Smooth muscle cell of bladder (primary cell): ENCODE measurements at places on chromosomes 7 and 10. TPM values are rescaled to one million over a fixed set of nuclear protein-coding genes. Genes with fewer than 3 reads are reported as not detected.

The SPAG6 gene
- total RNA-seq, result not detected in 2 replicates

The TMEM236 gene
- under 0.01 TPM in 2 replicates for total RNA-seq

The CCDC172 gene
- not detected in 2 replicates for total RNA-seq

The ARHGEF35 gene
- total RNA-seq, result 0.55 and 1.3 TPM in 2 replicates

The ASAH2B gene
- 2.3 and 2.4 TPM in 2 replicates for total RNA-seq

The PSMC2 gene
- 205 and 236 TPM in 2 replicates for total RNA-seq

The FRAT1 gene
- 2.3 and 2.4 TPM in 2 replicates for total RNA-seq

The OR2A12 gene
- not detected in 2 replicates for total RNA-seq

The NKX2-3 gene
- total RNA-seq, result not detected in 2 replicates

The SLC13A1 gene
- total RNA-seq, result not detected in 2 replicates

The SPDYE9 gene
- not detected in 2 replicates for total RNA-seq

The TCF7L2 gene
- 4.3 and 4.8 TPM in 2 replicates for total RNA-seq

The NRP1 gene
- 125 and 177 TPM in 2 replicates for total RNA-seq
